T-helper 17 cell (primary cell): ENCODE measurements at places on chromosomes 4 and X.

- DNase-seq = no peak
These were observed 350.3 kb downstream of the ZIC3 start for GRCh38 chrX:137916090-137916746.

DNA sequence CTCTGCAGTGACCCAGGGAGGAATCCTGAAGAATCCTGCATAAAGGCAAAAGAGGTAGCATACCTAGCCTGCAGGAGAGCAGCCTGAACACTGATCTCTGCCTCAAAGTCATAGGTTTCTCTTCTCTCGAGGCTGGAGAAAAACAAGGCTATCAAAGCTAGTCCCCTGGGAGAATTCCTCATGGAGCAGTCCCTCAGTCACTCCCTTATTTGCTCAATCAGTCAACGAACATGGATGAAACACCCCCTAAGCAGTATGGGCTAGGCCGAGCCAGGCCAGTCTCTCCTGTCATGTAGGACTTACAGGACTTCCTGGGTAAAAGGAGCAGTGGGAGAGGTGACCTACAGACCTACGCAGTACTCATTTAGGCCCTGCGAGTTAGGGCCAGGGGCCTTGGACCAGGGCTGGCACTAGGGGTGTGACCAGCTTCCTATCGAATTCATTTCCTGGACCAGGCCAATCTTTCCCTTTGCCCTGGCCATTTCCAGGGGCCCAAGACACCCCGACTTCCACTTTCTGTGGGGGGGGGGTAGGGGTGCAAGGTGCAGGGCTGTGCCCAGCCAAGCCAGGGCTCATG, 164.1 kb downstream of the EFNB1 start:
- no peak for DNase-seq

GRCh38 chr4:133808151-133808550, 393.4 kb downstream of the PABPC4L start:
- DNase-seq = no peak

GRCh38 chr4:113682730-113683537, 78.6 kb downstream of the CAMK2D start:
- no peak for DNase-seq

DNA sequence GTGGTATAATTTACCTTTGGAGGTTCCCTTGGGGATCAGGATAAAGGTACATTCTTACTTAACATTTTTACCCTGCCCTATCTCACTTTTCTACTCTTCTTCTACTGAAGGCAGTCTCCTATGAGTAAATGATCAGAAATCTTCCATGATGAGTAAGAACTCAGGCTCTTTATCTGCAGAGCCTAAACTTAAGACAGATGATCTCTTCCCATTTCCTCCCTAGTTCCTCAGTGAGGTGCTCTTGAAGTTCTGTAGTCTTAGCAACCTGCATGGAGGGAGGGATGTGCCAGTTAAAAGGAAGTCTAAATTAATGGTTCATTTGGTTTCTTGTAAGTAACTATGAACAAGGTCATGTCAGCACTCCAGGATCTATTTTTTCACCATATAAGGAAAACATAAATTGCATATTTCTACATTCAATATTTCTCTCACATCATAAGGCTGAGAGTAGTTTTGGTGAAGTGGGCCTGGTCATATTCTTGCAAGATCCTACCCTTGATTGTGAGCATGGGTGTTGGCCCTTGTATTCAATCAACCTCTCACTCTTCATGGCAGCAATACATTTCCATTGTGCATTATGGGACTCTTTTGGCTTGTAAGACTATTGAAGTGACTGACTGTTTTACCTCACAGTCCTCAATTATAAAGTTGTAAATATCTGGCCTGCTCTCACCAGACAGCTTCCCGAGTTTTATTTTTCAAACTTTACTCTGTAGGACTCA, 295.5 kb downstream of the SLC7A11 start:
- DNase-seq = no peak
